ENCODE measurements at places on chromosomes 7 and 10.

- DNase-seq: no peak
These were observed 36.4 kb downstream of the ZNF438 start for GRCh38 chr10:30995081-30995770.

GRCh38 chr7:22487978-22488642 lies 11.9 kb downstream of the STEAP1B start:
- no peak for DNase-seq

- DNase-seq: no peak
These were observed 156.0 kb downstream of the ZNF33B start for GRCh38 chr10:42482411-42482810.

GRCh38 chr10:8719971-8720370 lies 665.5 kb downstream of the GATA3 start:
- DNase-seq: no peak

- DNase-seq: no peak
These were observed 647.0 kb downstream of the KCNMA1 start for GRCh38 chr10:76990561-76990960.

DNA sequence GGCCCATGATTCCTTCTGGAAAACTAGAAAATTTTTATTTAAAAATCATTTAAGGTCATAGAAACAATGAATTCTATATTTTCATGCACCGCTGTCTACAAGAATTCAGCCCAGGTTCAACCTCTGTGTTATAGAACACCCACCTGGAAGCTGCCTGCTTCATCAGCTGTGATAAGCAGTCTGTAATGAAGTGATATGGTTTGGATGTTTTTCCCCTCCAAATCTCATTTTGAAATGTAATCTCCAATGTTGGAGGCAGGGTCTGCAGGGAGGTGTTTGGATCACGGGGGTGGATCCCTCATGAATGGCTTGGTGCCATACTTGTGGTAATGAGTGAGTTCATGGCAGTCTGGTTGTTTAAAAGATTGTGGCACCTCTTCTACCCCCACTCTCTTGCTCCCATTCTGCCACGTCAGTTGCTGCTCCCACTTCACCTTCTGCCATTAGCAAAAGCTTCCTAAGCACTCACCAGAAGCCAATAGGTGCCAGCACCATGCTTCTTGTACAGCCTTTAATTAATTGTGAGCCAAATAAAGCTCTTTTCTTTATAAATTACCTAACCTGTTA lies 55.6 kb downstream of the MRPL32 start:
- DNase-seq: no peak

DNA sequence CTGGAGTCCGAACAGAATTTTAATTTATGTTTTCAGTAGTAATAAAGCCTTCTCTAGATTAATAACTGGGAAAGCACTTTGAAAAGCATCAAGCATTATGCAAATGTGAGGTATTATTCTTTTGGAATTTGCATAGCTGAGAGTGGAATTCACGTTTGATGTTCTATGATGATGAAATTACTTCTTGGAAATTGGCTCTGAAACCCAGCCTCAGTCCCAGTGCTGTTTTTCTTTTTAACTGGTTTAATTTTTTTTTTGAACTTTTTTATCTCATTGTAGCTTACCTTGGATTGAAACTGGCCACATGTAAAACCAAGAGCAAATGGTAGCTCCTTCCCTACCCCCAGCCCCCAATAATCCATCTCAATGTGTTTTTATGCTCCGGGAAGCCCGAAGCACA lies 1.2 kb downstream of the TBXAS1 start:
- no peak for DNase-seq

DNA sequence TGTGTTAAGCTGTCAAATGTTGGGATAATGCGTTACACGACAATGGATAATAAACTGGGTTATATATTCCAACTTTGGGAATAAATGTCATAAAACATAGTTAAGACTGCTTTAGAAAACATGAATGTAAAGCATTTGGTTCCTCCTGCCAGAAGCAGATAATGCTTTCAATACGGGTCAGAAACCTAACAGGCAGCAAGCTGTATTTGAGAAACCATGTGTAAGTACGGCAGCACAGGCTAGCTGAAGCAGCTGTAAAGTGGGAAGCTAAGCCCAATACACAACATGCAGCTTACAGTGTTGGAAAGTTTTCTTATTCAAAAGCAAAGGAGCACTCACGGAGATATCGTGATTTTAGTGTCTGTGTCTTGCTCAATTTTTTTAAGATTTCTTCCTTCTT lies 46.5 kb downstream of the MALSU1 start:
- DNase-seq: no peak

- no peak for DNase-seq
These were observed 121.6 kb downstream of the THSD7A start for GRCh38 chr7:11710377-11710776.

DNA sequence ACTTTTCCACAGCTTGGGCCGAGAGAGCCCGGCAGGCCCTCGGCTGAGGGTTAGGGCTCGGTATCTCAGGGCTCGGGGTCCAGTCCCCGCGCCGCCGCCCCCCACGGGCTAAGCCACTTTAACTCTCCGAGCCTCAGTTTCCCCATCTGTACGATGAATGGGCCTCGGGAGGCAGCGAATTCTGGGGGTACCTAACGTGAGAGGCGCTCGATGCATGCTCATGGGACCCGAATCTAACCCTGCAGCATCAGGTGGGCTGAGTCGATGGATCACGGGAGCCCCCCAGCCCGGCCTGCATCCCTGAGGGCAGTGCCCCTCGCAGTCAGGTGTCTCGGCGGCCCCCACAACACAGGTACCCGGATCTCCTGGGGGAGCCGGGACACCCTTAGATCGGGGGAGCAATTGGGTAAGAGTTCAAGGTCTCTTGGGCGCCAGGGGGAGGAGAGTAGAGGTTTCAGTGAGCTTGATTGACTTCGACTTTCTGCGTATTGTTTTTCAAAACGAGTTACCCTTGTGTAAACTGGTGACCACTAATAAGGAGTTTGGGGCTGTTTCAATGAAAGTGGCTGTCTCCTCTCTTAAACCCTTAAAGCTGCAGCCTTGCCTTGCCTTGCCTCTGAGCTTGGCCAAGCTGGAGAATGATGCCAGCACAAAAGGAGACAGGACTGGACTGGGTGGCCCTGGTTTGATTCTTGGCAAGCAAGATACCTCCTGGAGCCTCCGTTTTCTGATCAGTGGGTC lies 631 bp downstream of the POR start:
- peak; percentile 20 for DNase-seq

DNA sequence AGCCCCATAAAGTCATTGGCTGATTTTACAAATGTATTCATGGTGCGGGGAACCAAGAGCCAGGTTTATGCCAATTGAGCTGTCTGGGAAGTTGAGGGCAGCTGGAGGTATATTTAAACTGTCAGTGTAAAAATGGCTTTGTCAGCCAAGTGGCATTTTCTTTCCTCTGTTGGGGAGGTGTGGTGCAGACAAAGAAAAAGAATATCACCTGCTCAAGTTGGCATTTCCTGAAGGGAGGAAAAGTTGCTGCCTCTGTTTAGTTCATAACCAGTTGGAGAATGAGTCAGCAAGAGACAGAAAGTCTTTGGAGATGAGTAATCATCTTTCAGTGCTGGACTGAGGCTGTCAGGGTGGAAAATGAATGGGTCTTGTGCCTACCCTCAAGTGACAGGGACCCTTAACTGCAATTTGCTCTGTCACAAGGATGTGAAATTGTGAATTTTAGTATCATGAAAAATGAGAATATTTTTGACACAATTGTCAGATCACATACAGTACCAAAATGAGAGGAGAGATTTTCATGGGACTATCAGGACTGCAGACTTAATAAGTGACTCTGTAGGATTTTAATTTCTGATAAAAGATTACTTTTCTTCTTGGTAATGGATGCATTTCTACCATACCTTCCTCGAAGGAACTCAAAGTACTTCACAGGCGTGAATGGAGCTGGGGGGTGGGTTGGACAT lies 137.3 kb downstream of the ANLN start:
- no peak for DNase-seq

DNA sequence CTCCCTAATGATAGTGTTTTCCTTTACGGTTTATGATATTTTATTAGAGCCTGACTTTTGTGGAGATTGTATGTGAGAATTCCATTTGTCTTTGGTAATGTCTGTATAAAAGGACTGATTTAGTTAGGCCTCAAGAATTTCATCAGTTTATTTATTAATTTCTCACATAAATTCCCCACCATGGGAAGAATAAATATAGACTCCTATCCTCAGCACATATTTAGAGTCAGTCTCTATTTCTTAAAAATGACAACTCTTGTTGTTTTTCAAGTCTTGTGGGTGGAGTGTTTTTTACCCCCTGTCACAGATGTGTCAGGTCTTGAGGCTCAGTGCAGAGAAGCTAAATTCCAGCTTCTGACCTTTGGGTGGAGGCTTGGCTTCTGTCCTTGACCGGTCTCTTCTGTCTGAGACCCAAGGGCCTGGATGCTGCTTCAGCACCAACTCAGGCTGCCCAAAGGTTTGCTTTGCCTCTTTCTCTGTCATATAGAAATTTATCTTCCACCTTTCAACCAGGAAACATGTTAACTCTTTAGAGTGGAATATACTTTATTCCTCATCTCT lies 117.3 kb upstream of the INHBA start:
- no peak for DNase-seq

DNA sequence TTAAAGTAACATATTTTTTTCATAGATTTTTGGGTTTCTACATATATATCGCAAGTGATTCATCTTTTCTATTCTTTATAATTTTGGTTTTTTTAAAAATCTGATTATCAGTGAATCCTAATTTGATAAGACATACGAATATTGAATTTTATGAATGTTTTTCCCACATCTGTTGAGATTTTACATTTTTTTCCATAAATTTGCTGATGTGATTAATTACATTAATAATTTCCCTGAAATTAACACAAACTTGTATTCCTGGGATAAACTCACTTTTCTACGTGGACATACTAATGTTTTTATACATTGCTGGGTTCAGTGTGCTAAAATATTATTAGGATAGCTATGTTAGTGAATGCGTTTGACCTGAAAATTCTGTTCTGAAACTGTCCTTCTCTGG lies 26.1 kb downstream of the DMTF1 start:
- no peak for DNase-seq

DNA sequence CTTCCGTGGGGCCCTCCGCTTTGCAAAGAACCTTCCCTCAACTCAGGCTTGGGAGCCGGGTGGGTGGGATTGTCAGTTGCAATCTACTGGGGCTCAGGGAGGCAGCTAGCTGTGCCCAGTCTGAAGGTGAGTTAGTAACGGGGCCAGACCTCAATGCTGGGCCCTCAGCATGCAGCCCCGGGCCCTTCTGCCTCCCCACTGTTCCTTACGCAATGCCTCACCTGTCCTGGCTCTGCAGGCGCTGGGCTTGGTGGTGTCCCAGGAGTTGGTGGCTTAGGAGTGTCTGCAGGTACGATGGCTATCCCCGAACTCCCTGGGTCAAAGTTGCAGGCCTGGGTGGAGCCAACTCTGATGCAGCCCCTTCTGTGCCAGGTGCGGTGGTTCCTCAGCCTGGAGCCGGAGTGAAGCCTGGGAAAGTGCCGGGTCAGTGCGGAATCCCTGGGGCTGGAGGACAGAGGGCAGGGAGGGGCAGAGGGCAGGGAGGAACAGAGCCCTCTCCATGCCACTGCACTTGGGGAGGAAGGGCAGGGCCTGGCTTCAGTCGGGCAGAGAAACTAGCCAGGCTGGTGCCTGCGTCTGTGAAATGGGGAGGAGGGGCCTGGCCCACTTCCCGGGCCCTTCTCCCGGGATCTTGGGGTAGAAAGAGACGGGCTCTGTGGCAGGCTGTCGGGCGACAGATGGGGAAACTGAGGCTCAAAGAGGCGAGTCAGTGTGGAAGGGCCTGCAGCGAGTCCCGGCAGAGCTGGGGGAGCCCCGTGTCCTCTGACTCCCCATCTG lies 15.0 kb downstream of the ELN start:
- DNase-seq: no peak

DNA sequence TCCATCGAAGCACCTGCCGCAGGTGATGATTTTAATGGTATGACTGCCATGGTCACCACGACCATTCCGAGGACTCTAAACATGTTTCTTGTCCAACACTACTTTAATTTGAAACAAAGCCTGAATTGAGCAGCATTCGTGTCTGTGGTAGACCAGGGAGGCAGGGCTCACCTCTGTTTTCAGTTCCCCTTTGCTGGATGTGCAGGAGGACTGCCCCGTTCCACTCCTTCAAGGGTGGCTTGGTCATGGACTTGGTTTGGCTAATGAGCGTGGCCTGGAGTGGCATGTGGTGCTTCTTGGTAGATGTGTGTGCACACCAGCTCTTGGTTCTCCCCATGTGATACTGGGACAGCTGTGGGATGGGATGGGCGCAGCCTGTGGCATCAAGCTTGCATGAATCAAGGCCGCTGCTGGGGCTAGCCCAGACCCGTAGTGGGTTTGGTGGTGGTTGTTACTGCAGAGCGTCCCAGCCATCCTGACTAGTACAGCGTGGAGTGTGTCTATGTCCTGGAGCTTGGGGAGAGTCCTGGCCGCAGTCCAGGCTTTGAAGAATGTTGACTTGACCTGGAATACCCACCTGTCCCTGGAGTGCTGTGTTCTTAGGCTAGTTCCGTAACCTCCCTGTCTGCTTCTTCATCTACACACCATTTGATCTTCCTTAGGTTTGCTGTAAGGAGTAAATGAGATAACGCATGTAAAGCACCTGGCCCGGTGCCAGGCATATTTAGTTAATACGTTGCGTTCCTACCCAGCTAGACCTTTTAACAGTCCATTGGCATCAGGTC lies 34.8 kb downstream of the MGMT start:
- no peak for DNase-seq

DNA sequence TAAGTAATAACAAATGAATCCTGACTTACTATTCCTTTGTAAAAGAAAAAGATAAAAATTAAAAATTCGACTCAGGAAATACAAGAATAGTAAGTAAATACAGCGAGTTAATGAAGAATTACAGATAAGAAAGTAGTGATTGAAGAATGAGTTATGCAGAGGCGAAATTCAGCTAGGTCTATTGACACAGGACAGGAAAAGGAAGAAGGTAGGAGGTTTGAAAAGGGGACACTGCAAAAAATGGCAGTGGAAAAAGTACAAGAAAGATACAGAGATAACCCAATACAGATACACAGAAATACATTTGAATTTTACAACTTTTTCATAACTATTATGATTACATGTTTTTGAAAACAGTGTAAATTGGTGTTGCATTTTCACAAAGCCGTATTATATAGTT lies 28.0 kb downstream of the JAZF1 start:
- no peak for DNase-seq

GRCh38 chr7:128743112-128743772 lies 4.1 kb downstream of the CALU start:
- DNase-seq: no peak

DNA sequence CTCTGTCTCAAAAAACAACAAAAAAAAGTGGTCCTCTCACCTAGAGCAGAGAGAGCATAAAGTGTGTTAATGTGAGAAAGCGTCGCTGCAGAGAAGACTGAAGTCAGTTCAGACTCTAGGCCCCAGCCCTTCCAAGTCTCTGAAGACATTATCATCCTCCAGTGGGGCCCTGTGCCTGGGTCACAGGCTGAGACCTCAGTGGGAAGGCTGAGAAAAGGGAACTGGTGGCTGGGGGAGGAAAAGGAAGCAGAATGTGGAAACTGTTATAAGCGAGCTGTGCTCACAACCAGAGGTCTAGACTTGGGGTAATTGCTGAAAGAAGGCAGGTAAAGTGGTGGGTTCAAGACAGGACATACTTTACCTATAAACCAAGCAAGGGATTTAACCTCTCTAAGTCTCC lies 4.9 kb upstream of the RRP12 start:
- DNase-seq: no peak
